Fibroblast of villous mesenchyme (primary cell): ENCODE measurements at places on chromosomes 3 and 15. TPM values are rescaled to one million over a fixed set of nuclear protein-coding genes. Genes with fewer than 3 reads are reported as not detected.

DNA sequence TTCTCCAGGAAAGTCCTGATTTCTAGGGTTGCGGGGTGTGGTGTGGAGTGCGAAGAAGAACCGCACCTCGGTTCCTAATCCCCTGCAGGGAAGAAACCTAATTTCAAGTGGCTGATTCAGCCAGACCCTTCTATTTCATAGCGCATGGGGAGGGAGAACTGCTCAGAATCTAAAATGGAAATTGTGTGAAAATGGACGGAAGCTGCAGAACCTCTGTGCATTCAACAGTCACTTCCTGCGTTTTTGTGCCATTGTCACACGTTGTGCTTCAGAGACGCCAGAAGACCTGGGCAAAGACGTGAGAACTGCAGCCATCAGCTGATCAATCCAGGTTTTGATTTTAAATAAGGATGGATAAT is 1.2 kb downstream of the SIDT1 start:
- no peak for DNase-seq

DNA sequence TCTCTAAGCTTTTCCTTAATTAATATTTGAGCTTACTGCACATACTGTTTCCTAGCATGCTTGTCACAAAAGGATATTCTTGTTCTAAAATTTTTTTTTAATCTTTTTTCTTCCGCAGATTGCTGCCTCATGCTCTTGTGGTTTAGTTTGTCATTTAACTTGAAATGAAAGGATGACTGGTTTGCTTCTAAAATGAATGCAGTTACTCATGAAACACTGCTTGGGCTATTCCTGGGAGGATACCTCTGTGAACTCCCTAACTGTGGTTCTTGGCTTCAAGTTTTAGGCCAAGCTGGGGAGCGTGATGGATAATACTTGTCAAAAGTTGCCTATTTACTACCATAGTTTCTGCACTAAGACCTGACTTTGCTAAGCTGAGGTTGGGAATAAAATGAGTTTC is 64.0 kb downstream of the USP13 start:
- DNase-seq, result peak; percentile 16

Gene CYP11A1
- 0.64 and 0.86 TPM in 2 replicates for total RNA-seq

DNA sequence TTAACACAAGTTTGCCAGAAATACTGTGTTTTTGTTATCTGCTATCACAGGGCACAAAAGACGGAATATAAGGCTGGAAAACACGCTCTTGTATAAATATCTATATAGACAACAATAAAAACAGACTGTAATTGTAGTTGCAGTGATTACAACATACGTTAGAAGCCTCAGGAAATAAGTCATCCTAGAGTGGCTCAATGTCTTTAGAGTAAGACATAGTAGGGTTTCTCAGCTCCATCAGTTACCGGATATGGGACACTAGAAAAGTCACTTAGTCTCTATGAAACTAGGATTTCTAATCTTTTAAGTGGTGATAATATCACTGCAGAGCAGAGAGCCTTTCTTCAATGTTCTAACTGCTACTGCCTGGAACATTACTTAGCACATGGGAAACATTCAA is 208.8 kb downstream of the STAG1 start:
- DNase-seq, result peak; percentile 52

Gene LTK
- 0.86 and 1.6 TPM in 2 replicates for total RNA-seq

DNA sequence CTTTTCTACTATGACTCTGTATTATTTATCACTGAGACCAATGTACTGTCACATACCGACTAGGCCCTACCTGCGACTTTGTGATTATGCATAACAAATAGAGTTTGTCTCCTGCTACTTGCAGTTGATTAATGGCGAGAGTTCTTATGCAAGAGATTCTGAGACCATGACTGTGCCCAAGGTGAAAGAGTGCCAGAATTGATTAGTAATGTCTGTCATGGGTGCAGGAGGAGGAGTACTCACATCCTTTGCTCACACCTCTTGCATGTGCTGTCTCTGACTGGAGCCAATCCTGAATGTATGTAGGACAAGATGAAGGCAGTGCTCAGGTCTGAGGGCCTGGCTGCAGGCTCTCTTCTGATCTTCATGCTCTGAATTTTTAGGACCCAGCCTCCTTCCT is 260.7 kb downstream of the THSD4 start:
- DNase-seq, result no peak

DNA sequence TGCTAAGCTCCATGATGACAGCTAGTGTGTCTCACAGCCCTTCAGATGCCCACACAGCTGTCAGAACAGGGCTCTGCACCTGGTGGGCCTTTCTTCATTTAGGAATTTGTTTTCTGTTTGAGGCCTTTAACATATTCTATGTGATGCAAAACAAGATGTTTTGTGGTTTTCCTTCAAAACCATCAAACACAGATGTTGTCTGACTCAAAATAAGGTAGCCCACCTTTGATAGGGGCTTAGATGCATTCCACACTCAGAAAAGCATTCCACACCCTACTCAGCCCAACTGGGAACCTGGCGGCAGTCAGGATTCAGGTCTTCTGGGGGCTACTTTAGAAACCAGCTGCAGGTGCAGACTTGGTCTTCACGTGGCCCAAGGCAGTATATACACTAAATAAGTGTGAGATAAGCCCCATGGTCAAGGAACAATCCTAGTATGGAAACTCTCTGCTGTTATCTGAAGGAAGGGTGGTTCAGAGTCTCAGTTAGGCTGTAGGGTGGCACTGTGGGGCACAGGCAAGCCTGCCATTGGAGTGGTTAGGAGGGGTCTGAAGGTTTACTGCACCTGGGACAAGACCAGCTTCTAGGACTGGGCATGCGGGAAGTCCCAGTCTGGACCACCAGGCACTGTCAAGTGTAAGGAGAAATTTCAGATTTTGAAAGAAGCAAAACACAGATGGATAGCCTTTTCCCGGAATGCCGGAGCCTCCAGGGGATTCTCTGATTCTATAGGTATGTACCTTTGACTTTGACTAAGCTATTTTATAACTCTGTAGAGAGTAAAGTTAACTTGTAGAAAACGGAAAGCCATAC is 20.1 kb downstream of the LRRC2 start:
- no peak for DNase-seq

Gene RBP2
- not detected in 2 replicates for total RNA-seq

- no peak for DNase-seq
These were observed 25.6 kb downstream of the TMEM207 start for GRCh38 chr3:190424108-190424477.

Gene DLEC1
- total RNA-seq, result under 0.01 TPM in 1 of 2 replicates, not detected in the other

GRCh38 chr3:173599673-173600072 is 202.1 kb downstream of the NLGN1 start:
- no peak for DNase-seq
